ENCODE measurements at places on chromosomes 1 and 21. TPM values are rescaled to one million over a fixed set of nuclear protein-coding genes. Genes with fewer than 3 reads are reported as not detected.

Gene PHLDA3
- total RNA-seq: 116 TPM

Gene CYP4B1
- not detected for total RNA-seq

Gene GBP1
- 23.9 TPM for total RNA-seq

Gene FBLIM1
- total RNA-seq: 108 TPM

Gene VAV3
- 0.72 TPM for total RNA-seq

Gene F13B
- under 0.01 TPM for total RNA-seq

Gene SLC19A2
- total RNA-seq: 10.5 TPM

Gene LCE2C
- not detected for total RNA-seq

Gene CGN
- total RNA-seq: not detected

Gene DCST2
- total RNA-seq: not detected
